ENCODE measurements at places on chromosomes 12 and 14. TPM values are rescaled to one million over a fixed set of nuclear protein-coding genes. Genes with fewer than 3 reads are reported as not detected.

DNA sequence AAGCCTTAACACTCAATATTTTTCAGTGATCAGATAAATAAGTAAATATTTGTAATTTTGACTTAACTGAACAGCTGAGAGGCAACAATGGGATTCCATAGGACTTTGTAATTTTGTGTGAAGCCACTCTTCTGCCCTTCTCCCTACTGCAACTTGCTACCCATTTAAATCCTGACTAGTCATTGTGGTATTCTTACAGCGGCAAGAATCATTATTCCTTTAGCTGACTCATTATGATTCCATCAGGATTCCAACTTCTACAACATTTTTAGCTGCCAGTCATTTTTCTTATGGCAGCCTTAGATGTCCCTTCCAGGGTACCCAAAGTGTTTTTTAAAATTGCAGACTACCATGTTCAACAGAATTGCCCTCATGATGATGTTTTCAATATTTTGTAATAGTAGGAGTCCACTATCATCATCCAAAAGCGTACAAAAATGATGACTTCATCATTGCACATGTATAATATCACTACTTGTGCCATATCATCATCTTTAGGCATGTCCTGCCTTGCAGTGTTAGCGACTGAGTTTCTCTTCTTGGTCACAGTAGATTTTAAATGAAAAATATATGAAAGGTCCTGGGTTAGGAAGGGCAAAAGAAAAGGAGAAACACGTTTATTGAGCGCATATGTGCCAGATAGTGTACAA is 5.1 kb upstream of the MAGOHB start:
- DNase-seq: no peak

ASPG gene
- total RNA-seq: 0.14 TPM

DNA sequence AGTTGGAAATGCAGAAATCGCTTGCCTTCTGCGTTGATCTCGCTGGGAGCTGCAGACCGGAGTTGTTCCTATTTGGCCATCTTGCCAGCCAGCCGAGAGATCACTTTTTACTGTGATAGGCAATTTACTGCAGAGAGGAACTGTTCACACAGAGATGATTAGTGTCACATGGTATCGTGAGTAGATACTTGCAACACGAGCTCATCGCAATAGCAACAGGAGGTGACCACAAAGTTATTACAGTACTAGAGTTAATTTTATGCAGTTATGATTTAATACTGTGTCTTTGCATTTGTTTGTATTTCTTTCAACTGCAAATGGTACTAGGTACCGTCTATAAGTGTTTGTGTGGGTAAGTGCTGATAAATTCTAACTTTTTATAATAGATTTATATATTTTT is 27.8 kb downstream of the NOPCHAP1 start:
- no peak for DNase-seq

DNA sequence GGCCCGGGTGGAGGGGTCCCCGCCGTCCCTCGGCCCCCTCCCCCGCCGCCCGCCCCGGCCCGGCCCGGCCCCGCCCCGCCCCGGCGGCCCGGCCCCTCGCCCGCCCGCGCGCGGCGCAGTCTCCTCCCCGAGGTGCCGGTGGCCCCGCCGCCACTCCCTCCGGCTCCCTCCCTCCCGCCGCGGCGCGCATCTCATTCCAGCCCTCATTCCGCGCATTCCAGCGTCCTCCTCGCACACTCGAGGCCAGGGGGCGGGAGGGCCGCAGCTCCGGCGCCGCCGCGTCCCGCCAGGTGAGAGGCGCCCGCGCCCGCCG is at the start of gene TEAD4:
Gene TEAD4 (plus strand): TSS at position 206 of the 313 bp plus-strand sequence.
- peak; percentile 74 for DNase-seq

DNA sequence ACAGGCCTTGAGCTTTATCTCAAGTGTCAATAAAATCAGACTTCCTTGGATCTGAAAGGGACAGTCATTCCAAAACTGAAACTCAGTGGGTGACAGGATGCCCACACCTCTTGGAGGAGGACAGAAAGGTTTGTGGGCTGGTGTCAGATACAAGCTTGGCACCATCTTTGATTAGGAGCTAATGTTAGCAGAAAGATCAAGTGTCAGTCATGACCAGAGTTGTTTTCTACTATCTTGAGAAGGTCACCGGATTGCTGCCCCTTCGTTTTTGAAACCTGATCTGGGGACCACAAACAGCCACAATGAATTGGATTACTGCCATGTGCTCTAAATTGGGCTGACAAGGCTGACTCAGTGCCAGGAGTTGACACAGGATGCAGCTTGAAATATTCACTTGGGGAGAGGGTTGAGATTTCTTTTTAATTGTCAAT is 88.3 kb downstream of the OTOGL start:
- no peak for DNase-seq

CRIP2 gene
- 64.2 TPM for total RNA-seq

BMP4 gene
- total RNA-seq: 31.4 TPM

All from sigmoid colon (tissue), 7 donors.